ENCODE measurements at places on chromosomes 16 and 17.

DNA sequence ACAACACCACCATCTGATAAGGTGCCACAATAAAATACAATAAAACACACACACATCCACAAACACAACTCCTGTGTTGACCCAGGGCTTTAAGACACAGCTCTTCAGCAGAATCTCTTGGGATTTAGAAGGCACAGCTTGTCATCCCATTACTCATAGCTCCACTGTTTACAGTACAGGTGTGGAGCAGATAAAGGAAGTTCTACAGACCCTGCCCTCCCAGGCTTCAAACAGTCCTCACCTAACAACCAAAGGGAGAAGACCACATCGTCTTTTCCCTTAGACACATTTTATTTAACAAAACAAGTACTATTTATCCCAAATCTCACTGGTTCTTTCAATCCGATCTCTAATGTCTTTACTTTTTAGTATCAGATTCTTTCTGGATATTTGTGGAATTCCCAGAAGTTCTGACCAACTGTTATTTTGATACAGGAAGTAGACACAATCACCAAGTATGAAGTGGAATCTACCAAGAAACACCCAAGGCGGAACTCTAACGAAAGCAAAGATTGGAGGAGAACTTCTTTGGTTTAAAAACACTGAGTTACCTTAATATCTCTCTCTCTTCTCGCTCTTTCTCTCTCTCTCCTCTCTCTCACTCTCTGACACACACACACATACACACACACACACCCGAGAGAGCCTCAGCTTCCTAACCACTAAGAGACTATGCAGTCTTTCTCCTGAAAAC lies 46.1 kb downstream of the CYTH1 start:
- DNase-seq, result peak; percentile 28

DNA sequence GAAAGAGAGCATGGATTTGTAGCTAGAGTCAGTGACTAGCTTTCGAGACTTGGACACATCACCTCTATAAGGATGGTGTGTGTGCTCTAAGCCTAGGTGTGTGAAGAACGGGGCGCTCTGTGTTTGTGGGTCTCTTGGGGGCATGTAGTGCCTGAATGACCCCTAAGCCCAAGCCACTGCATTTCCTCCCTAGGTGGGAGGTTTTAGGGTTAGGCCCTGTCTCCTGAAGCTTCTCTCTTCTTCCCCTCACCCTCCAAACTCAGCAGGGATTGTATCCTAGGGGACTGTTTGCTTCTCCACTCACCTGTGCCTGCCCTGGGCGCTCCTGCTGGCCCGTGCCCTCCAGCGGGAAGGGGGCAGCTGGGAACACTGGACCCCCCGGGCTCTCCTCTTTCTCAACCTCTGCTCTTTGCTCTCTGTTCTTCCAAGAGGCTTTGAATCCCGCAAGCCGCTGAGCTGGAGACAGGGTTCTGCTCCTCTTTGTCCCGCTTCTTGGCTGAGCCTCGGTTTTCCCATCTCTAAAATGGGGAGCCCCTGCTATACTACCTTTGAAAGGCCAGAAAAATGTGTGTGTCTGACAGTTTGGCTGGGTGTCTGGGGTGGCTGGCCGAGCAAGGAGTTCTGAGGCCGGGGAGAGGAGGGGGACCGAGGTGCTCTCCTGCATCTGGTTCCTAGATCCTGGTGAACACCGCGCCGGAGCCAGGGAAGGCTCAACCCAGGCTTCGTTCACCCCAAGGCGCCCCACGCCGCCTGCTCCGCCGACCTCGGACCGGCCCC lies 810 bp downstream of the CYGB start:
- no peak for DNase-seq

GRCh38 chr17:29645515-29646051 lies 22.9 kb upstream of the CORO6 start:
- peak; percentile 39 for DNase-seq

- DNase-seq, result no peak
Observed at GRCh38 chr17:4582101-4582501, 2.2 kb upstream of the SMTNL2 start.

DNA sequence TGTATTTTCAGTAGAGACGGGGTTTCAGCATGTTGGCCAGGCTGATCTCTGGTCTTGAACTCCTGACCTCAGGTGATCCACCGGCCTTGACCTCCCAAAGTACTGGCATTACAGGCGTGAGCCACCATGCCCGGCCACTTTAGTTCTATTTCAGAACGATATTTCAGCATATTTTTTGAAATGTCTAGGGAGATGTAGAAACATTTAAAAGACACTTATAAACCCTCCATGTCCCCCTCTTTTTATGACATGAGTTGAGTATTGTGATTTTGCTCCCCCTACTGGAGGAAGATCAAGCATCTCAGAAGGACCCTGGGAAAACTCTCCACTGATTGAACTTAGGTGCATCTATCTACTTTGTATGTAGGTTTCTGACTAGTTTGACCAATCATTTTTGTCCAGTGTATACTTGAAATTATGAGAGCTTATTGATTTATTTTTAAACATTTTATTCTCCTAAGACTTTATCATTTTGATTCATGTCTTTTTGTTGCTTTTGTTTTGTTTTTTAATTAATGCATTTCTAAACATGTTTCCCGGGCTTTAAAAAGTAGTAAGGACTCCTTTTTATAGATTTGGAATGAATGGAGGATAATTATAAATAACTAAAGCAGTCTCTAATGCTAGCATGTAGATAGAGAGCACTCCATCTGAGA lies 105.1 kb downstream of the CHD9 start:
- DNase-seq, result peak; percentile 46

- DNase-seq, result no peak
Observed at GRCh38 chr17:39064374-39064773, 87.1 kb downstream of the PLXDC1 start.

GRCh38 chr17:74390680-74391653 lies 23.7 kb downstream of the GPR142 start:
- DNase-seq, result no peak

DNA sequence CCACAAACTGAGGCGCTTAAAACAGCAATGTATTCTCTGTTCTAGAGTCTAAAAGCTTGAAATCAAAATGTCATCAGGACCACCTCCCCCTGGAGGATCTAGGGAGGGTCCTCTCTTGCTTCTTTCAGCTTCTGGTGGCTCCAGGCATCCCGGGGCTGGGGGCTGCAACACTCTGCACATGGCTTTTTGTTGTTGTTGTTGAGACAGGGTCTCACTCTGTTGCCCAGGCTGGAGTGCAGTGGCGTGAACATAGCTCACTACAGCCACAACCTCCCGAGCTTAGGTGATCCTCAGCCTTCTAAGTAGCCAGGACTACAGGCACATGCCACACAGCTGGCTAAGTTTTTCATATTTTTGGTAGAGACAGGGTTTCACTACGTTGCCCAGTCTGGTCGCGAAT lies 37.0 kb upstream of the SNN start:
- no peak for DNase-seq

DNA sequence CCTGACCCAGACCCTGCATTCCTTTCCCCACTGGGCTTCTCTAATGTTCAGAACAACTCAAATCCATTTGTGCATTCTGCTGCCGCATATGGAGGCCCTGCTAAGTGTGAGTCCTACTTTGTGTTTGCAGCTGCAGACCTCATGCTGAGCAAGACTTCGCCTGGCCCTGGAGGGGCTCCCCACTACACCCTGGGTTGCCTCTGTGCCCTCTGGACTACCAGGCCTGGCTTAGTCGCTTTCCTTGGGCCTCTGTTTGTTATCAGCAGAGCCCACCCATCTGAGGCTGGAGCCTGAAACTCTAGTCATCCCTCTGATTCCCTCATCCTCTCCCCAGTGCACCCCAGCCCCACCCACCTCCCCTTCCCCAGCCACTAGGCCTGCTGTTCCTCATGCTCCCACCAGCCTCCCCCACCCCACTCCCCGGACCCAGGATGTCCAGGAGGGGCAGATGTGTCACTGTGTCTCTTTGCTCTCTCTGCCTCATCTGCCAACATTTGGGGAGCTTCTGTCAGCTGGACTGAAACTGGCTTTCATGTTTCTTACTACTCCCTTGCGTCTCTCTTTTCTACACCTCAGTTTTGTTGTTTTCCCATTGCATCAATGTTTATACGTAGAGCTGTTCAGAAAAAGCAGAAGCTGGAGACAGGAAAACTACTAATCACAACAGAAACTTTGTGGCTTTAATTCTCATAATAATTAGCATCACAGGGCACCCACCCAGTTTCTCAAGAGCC lies 17.9 kb upstream of the CD300E start:
- DNase-seq, result peak; percentile 67

DNA sequence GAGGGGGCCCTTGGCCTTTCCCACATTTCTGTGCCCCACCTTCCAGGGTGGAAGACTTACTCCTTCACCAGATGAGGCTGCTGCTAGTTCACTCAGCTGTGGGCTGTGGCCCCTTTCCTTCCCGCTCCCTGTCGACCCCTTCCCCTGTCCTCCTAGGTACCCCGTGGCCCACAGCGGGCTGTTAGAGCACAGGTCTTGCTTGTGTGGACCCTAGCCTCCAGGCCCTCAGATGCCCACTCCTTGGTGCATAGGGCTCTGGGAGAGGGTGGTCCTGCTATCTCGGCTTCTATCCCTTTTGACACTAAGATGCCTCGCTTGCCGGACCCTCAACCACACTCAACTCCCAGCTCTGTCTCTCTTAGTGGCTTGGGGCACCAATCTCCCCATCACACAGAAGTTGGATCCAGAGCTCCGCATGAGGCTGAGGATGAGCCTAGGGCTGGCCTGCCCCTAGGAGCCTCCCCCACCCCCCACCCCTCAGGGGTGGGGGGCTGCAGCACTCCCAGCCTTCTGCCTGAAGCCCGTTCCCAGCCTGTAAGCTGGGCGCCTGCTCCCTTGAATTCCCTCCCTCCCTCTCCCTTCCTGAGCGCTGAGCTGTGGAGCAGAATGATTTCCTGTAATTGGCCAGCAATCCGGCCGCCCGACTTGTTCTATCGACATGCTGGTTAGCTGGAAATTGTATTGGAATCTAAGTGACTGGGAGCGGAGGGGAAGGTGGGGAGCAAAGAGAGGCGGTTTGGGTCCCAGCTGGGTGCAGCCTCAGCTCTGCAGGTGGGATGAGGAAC lies 30.9 kb downstream of the DCAKD start:
- DNase-seq, result no peak

- peak; percentile 59 for DNase-seq
Observed at GRCh38 chr17:74746922-74747321, 1.5 kb upstream of the NHERF1 start.

GRCh38 chr16:23258919-23259237 lies 43.2 kb upstream of the SCNN1B start:
- no peak for DNase-seq

DNA sequence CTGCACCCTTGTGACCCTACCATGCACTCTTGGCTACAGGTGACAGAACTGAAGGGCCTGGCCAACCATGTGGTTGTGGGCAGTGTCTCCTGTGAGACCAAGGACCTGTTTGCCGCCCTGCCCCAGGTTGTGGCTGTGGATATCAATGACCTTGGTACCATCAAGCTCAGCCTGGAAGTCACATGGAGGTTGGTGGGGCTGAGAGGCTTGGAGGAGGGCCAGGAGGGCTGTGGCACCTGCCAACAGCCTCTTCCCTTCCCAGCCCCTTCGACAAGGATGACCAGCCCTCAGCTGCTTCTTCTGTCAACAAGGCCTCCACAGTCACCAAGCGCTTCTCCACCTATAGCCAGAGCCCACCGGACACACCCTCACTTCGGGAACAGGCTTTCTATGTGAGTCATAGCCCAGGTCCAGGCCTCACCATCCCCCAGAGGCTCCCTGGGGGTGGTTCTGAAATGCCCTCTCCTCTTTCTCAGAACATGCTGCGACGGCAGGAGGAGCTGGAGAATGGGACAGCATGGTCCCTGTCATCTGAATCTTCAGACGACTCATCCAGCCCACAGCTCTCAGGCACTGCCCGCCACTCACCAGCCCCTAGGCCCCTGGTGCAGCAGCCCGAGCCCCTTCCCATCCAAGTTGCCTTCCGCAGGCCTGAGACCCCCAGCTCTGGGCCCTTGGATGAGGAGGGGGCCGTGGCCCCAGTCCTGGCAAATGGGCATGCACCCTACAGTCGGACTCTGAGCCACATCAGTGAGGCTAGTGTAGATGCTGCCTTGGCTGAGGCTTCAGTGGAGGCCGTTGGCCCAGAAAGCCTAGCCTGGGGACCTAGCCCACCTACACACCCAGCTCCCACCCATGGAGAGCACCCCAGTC lies 13.0 kb downstream of the RIPOR1 start:
- DNase-seq, result no peak

- DNase-seq, result peak; percentile 46
Observed at GRCh38 chr17:81508639-81509206, 3.9 kb downstream of the ACTG1 start.

DNA sequence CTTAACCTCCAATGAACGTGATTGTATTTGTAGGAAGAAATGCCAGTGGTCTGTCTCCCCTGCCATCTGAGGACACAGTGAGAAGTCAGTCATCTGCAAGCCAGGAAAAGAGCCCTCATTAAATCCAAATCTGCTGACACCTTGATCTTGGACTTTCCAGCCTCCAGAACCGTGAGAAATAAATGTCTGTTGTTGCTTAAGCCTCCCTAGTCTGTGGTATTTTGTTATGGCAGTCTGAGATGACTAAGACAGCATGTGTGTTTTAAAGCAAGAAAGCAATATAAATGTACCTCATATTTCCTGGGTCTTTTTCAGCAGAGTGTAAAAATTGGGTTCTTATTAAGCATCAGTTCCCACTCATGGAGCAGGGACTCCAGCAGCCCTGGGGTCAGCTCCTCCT lies 177.9 kb upstream of the NLRP1 start:
- DNase-seq, result no peak

DNA sequence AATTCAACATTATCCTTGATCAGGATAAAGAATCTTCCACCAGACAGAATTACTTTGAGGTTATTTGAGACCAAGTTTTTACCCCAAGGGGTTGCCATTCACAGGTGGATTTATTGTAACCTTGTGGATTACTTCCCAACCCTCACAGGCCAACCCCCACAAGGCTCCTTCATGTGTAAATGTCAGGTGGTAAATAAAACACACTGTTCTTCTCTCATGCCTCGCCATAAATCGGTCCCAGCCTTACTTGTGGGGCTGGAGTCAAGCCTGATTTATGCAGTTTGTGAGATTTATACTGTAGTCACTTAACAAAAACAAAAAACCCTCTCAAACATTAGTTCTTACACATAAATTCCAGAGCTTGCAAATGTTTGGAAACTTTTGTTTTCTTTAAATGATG lies 98.6 kb upstream of the IRX3 start:
- no peak for DNase-seq

DNA sequence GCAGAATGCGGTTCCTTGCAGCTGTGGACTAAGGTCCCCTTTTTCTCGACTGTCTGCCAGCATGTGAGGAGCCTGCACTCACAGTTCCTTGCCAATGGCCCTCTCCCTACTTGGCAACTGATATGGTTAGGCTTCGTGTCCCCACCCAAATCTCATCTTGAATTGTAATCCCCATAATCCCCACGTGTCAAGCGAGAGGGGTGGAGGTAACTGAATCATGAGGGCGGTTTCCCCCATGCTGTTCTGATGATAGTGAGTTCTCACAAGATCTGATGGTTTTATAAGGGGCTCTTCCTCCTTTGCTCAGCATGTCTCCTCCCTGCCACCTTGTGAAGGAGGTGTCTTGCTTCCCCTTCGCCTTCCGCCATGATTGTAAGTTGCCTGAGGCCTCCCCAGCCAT lies 19.9 kb downstream of the CIAPIN1 start:
- no peak for DNase-seq

- no peak for DNase-seq
Observed at GRCh38 chr17:80252871-80253270, 7.8 kb upstream of the RNF213 start.
